ENCODE measurements at places on chromosomes 5 and 9.

GRCh38 chr5:58215364-58215763 lies 244.5 kb downstream of the PLK2 start:
- DNase-seq: no peak

GRCh38 chr5:129245489-129245888 lies 150.9 kb downstream of the ISOC1 start:
- DNase-seq: no peak

- DNase-seq: no peak
Observed at GRCh38 chr5:155591273-155591672, 577.7 kb downstream of the KIF4B start.

GRCh38 chr9:71909887-71910649 lies 925 bp downstream of the ABHD17B start:
- DNase-seq: no peak

GRCh38 chr5:113172231-113172826 lies 195.7 kb downstream of the DCP2 start:
- no peak for DNase-seq

GRCh38 chr9:79858508-79858907 lies 286.7 kb downstream of the TLE4 start:
- DNase-seq: no peak

DNA sequence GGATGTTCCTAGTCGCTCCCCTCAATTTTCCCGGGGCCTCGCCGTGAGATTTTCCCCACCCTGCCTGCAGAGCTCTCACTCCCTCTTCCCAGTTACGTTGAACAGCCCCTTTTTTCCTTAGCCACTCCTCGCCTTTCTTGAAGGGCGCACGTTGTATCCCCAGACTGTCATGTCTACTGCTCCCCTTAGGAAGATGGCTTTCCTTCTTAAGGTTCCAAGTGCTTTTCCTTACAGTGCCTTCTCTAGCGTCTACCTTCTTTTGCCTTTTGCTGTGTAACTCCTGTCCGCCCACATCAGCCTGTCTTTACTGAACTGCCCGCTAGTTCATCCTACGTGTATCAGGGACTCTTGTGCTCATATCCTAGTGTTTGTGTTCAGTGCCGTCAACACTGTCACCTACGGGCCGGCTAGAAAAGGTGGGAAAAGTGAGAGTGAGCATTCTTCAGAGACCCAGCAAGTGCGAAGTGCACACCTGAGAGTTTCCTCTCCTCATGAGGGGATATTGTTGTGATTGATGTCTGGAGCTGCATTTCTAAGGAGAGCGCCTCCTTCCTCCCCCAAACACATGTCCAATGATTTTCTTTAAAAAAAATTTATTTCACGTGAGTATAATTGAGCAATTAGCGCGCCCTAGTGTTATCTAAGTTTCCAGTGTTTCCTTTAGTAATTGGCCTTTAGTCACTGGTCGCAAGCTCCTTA lies 764 bp downstream of the CAMLG start:
- DNase-seq: no peak

DNA sequence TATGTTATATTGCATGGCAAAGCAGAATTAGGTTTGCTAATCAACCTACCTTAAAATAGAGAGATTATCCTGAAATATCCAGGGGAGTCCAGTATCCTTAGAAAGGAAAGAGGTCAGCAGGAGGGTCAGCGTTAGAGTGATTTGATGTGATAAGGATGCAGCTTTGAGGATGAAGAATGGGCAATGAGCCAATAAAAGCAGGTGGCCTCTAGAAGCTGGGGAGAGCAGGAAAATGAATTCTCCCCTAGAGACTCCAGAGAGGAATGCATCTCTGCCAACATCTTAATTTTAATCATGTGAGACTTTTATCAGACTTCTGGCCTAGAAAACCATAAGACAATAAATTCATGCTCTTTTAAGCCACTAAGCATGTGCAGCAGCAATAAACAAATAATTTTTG lies 65.7 kb upstream of the SYK start:
- no peak for DNase-seq

DNA sequence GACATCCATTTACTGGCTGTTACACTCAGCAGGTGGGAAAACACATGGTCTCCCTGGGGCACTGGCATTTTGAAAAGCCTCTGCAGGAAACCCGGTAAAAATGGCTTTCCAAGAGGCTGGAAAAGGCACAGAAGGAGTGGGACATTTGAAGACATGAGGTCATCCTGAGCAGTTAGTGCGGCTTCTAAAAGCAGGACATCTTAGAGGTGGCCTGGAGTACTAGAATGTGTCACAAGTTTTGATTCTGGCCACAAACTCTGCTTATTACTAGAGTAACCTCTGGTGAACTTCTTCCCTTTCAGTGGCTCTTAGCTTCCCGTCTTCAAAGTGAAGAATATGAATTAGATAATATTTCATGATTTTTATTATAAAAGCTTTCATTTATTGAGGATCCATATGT lies 423.0 kb upstream of the BRINP1 start:
- no peak for DNase-seq

DNA sequence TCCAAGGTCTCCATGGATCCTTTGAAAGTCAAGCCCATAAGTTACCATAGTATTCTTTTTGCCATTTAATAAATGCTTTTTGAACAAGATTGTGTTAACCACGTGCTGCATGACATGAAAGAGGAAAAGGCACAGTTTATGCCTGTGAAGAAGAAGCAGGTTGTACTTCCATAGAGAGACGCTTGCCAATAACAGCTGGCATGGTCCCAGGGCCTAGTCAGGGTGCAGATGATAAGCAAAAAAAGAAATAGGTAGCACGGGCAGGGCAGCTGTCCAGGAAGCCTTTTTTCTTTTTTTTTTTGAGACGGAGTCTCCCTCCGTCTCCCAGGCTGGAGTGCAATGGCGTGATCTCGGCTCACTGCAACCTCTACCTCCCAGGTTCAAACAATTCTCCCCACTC lies 71.8 kb upstream of the CLINT1 start:
- DNase-seq: no peak

GRCh38 chr5:154795235-154795596 lies 40.0 kb downstream of the LARP1 start:
- DNase-seq: no peak

DNA sequence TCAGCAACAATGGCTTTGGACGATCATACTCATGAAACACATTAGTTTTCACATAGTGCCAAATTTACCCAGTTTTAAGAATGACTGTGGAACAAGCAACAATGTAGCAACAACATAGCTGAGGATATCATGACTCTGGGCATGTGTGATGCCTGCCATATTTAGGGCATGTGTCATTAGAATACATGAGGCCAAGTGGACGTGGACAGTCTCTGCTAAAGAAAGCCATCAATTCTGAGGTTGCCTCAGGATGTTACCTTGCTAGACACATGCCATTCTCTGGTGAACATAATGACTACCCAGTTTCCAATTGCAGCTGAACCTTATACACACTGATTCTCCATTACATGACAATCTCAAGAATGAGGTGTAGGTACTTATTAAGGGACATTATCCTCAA lies 103.3 kb upstream of the ADAMTS19 start:
- no peak for DNase-seq

GRCh38 chr5:33582417-33582816 lies 141.7 kb downstream of the TARS1 start:
- DNase-seq: no peak

DNA sequence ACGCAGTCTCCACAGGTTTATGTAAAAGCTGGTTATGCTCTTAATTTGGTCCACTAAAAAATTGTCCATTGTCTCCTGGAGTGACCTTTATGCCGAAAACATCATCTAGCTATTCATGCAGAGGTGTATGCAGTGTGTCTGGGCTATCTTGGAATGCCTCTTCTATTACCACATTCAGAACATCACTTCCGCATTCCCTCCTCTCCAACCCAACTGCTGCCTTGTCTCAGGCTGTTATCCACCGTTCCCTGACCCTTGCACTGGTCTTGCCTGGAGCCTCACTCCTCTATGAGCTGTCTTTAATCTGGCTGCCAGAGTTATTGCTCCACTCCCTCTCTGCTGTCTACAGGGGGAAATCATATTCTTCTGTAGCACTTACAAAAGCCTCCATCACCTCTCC lies 214.1 kb upstream of the ANKRD55 start:
- no peak for DNase-seq

DNA sequence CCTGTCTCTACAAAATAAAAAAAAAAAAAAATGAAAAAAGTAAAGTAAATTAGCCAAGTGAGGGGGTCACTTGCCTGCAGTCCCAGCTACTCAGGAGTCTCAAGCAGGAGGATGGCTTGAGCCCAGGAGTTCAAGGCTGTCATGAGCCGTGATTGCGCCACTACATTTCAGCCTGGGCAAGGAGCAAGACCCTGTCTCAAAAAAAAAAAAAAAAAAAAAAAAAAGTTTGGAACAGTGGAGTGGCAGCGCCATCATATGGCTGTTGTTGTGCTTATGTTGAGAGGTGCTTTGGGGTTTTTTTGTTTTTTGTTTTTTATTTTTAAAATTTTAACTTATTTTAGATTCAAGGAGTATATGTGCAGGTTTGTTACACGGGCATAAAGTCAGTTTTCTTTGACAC lies 3.6 kb downstream of the BRIX1 start:
- DNase-seq: no peak

DNA sequence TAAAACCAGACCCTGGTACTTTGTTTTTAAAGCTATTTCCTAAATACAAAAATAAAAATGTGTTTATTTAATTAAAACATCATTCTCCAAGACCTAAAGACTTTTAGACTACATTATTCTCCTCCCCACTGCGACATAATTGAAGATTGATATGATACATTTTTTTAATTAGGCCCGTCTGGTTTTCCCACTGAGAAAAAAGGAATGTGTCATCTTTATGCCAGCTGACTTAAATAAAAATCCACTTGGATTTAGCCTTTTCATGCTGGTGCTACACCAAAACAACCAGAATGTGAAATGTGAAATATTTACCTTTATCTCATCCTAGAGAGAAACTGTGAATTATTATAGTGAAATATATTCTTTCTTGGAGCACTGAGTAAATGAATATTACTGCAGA lies 155.5 kb upstream of the PPP1R2B start:
- DNase-seq: no peak

GRCh38 chr5:5430136-5430535 lies 7.7 kb downstream of the ICE1 start:
- no peak for DNase-seq

DNA sequence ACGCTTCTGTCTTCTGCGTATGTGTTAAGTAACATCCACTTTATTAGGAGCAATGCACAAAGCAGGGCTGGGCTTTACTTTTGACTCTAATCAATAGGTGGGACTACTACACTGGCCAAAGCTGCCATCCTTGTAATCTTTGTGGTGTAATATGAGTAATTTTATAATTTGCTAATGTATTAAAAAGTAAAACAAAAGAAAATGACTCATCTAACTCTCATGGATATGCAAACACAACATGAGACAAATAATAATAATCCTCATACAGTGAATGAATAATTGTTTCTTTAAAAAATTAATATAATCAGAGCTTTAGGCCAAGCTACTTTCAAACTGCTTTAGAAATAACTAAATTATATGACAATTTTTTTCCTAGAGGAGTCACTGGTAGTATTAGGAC lies 90.7 kb downstream of the NR3C1 start:
- no peak for DNase-seq

DNA sequence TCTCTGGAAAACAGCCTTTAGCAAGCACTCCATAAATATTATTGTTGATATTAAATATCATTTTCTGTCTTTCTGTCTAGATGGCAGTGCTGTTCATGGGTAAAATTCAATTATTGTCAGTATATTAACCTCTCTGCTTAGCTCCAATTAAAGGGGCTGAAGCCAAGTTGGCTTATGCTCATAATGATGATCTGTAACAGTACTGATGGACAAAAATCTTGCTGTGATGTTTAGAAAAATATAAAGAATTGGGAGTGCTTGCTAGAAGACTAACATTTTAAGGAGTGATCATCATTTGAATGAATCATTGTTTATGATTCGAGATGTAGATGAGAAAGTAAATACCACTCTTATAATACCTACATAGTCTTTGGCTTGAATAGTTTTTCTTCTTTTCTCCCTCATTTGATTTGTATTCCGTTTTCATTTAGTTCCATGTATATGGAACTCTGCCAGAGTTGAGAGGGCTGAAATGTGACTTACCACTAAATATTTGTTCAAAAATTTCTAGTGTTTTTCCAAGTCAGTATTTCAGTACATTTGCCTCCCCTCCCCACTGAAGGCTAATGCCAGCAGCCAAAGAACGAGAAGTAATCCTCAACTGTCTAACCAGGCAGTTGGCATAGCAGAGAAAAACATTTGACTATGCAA lies 538.3 kb downstream of the CSNK1G3 start:
- DNase-seq: no peak

GRCh38 chr5:130528474-130528873 lies 624.2 kb downstream of the CHSY3 start:
- DNase-seq: no peak

DNA sequence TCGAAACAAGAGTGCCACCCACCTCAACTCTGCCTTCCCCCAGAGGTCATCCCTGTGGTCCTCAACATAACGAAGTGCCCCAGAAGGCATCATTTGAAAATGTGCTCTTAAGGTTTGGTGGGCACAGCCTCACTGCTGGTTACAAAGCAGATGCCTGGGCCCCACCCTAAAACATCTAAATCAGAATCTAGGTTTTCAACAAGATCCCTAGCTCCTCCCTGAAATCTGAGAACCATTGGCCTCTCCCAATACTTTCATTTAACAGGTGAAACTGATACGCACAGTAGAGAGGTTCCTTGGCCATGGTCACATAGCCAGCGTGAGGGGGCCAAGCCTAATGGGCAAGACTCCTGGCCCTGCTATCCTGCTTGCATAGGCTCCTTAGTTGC lies 376.2 kb upstream of the CLINT1 start:
- DNase-seq: no peak

DNA sequence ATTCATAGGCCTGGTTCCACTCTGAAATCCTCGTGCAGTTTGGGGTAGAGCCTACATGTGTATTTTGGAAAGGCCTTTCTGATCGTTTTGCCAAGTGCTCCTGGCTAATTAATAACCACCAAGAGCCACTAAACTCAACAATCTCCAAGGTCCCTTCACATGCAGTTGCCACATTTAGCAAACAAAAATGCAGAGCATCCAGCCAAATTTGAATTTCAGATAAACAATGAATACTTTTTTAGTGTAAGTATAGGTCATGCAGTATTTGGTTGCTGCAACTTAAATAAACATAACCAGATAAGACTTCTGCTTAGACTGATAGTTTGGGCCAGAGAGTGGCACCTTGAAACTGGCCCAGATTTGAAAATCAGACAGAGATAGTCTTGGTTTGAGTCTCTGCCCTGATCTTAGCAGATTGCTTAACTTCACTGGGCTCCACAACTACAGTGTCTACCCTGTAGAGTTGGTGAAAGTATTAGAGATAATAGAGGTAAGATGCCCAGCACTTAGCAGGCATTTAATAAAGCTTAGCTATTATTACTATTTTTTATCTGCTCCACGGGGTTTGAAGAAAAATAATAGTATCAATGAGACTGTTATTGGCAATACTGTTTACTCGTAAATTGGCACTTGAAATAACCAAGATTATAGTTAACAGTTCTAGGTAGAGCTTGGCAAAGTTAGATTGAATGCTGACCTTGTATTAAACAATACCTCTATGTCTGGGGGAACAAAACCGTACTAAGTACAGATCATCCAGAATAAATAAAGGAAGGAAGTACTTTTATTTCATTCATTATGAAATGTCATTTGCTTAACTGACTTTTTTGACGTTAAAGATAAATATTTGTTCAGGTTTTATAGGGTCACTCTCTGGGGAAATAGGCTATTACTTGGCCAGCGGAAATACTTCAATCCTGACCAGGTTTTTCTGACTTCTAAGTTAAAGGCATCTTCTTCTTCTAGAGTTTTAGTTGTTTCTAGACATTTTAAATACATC lies 274.8 kb downstream of the DOCK8 start:
- no peak for DNase-seq

- DNase-seq: no peak
Observed at GRCh38 chr9:134395737-134396257, 69.5 kb downstream of the RXRA start.

- DNase-seq: no peak
Observed at GRCh38 chr9:108634204-108634603, 221.6 kb downstream of the ACTL7B start.
